T-helper 17 cell (primary cell): ENCODE measurements at places on chromosomes 7 and 10. TPM values are rescaled to one million over a fixed set of nuclear protein-coding genes. Genes with fewer than 3 reads are reported as not detected.

NPSR1 gene
- not detected for total RNA-seq

GPR141 gene
- total RNA-seq, result 0.52 TPM

SEMA3E gene
- not detected for total RNA-seq

HBP1 gene
- 252 TPM for total RNA-seq

ARMC3 gene
- not detected for total RNA-seq

OR2A1 gene
- not detected for total RNA-seq

MTURN gene
- 25.1 TPM for total RNA-seq

OR9A2 gene
- not detected for total RNA-seq

CALML3 gene
- total RNA-seq, result not detected

ABCB1 gene
- 32.5 TPM for total RNA-seq

CYP2C9 gene
- not detected for total RNA-seq

BNIP3 gene
- 12.7 TPM for total RNA-seq

GPR15LG gene
- total RNA-seq, result not detected

INHBA gene
- total RNA-seq, result not detected

DDX50 gene
- 40.8 TPM for total RNA-seq

MEIG1 gene
- not detected for total RNA-seq

LIPK gene
- total RNA-seq, result not detected

EBLN1 gene
- total RNA-seq, result not detected

GPR146 gene
- 17.9 TPM for total RNA-seq

NODAL gene
- total RNA-seq, result not detected

NPC1L1 gene
- not detected for total RNA-seq

SLC29A4 gene
- 0.55 TPM for total RNA-seq

OR2A12 gene
- total RNA-seq, result not detected

LEP gene
- total RNA-seq, result not detected

RPEL1 gene
- total RNA-seq, result not detected

SYCE1 gene
- 0.39 TPM for total RNA-seq

PMS2 gene
- 11.6 TPM for total RNA-seq

MRLN gene
- not detected for total RNA-seq

MUC12 gene
- total RNA-seq, result 1.1 TPM

CCT6A gene
- total RNA-seq, result 58.4 TPM

CYP26C1 gene
- total RNA-seq, result 0.18 TPM

ATOH7 gene
- not detected for total RNA-seq

DGKB gene
- total RNA-seq, result not detected

ACSL5 gene
- total RNA-seq, result 44.2 TPM

HELLS gene
- 22.1 TPM for total RNA-seq

HTR7 gene
- total RNA-seq, result 0.23 TPM

TMEM130 gene
- not detected for total RNA-seq

MOGAT3 gene
- total RNA-seq, result not detected

MACC1 gene
- total RNA-seq, result 0.42 TPM

CEP41 gene
- 3.2 TPM for total RNA-seq

TECTB gene
- total RNA-seq, result not detected

MAGI2 gene
- total RNA-seq, result not detected

MYO1G gene
- 245 TPM for total RNA-seq

ENO4 gene
- not detected for total RNA-seq

OR6V1 gene
- not detected for total RNA-seq

HTR5A gene
- not detected for total RNA-seq

DDC gene
- total RNA-seq, result not detected

HECTD2 gene
- total RNA-seq, result 3.1 TPM

HYAL4 gene
- total RNA-seq, result not detected

CALCR gene
- total RNA-seq, result not detected

AOAH gene
- 2.6 TPM for total RNA-seq

FRMD4A gene
- 2.7 TPM for total RNA-seq

PNLIPRP2 gene
- not detected for total RNA-seq

CFAP58 gene
- total RNA-seq, result not detected

ITGB8 gene
- 0.37 TPM for total RNA-seq

EXOC6 gene
- 14.8 TPM for total RNA-seq

ZCCHC24 gene
- total RNA-seq, result 1.3 TPM

MSMB gene
- total RNA-seq, result not detected

ITIH5 gene
- not detected for total RNA-seq

MMD2 gene
- total RNA-seq, result not detected
